ENCODE measurements at places on chromosomes 7 and 10.

DNA sequence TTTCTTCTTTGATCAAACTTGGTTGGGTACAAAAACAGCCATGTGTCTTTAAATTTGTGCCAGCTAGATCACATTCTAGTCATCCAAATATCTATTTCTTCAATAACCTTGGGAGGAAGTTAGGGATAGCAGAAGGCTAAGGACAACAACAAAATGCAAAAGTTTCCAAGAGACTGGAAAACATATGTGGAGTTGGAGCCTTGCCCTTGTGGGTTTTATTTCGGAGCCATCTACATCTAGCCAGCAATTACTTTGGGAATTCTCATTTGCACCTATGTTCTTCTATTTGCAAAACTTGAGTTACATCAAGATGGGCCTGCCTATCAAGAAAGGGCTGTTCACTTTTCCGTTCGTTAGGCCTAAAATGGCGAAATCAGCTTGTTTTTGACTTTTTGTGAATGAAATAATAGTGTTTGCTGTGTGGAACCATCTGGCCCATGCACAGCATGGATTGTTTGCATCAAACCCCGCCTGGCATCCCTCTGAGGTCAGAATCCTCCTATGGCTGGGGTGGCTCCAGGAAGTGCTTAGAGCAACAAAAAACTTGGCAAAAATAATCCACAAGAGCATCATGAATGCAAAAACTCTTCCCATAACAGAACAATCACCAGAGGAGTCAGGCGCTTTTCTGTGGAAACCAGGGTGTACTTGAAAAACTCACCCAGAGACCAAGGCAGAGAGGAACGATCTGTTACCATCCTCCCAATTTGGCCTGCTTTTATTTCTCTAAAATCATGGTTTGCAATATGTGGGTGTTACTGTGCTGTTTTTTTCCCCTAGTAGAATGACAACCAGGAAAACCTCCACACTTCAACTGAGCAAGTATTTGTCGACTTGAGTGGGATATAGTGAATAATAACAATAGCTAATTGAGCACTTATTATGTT lies 36.2 kb upstream of the XPNPEP1 start:
- no peak for DNase-seq

- DNase-seq: no peak
Measured at GRCh38 chr10:82213784-82214183, 338.8 kb downstream of the NRG3 start.

GRCh38 chr7:105759670-105760550 lies 116.5 kb downstream of the ATXN7L1 start:
- DNase-seq: no peak

GRCh38 chr10:17643339-17643754 lies 604 bp upstream of the STAM start:
- peak; percentile 15 for DNase-seq

DNA sequence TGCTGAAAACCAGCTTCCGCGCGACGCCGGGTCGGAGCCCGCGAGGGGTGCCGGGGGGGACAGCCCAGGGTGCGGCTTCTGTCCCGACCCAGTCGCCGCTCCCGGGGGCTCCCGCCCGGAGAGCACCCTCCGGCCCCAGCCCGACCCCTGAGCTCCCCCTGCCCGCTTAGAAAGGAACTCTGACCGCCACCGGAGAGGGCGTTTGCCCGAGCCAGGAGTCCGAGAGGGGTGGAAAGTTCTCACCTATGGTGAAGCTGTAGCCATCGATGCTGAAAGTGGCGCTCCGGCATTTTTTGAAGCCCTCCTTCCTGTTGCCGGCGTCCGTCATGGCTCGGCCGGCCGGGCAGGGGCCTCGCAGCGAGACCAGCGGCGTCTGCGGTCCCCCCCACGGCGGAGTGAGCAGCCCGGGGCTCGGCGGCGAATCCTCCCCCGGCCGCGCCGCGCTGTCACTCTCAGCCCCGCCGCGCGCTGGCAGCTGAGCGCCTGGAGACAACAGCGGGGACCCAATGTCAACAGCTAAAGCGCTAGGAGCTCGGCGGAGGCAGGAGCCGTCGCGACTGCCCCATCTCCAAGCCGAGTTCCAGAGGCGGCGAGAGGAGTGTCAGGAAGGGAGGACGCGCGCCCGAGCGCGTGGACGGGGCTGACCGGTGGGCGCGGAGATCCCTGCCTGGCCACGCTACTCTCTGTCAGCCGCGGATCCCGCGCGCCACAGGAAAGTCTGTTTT lies 191.6 kb downstream of the LSM5 start:
- DNase-seq: no peak

DNA sequence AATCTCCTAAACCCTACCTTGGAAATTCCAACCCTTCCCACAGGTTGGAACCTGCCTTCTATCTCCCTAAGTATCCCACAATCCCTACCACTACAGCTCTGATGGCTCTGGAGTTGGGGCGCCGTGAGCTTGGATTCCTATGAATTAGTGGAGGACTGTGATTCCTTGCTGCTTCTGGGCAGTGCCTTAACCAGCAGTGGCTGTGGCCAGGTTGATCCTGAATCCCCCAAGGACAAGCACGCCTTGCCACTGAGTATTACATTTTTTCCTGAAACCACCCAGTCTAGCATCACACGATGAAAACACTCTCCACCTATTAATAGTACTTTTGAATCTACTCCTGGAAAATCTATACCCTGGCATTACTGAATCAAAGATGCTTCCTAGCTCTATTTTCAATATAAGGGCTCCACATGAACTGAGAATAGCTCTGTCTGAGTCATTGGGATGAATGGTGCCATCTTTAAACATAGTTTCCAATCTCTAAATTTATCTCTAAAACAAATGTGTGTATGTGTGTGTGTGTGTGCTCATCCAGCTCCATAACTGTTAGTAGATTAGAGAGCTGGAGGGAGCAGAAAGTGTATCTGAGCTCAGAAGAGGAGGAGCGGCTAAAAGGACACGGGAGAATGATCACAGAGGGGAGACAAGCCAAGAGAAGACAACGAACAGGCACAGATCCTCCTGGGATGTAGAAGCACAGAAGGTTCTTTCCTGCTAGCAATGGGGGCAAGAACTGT lies 11.9 kb upstream of the INPP5F start:
- no peak for DNase-seq

- DNase-seq: no peak
Measured at GRCh38 chr10:76285012-76285411, 853.6 kb downstream of the LRMDA start.

DNA sequence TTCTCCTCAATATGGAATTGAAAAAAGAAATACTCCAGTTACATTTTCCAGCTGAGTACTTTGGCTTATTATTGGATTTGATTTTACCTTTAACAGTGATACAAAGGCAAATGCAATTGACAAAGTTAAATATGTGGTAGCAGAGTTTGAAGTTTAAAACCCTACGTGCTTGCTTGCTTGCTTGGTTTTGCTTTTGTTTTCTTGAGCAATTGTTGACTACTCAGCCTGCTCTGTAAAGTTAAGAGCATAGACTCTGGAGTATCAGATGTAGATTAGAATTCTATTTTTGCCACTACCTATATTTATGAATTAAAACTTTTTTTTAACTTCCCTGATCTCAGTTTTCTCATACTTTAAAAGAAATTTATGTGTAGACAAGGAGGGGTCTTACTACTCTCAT lies 51.4 kb downstream of the PCDH15 start:
- no peak for DNase-seq

DNA sequence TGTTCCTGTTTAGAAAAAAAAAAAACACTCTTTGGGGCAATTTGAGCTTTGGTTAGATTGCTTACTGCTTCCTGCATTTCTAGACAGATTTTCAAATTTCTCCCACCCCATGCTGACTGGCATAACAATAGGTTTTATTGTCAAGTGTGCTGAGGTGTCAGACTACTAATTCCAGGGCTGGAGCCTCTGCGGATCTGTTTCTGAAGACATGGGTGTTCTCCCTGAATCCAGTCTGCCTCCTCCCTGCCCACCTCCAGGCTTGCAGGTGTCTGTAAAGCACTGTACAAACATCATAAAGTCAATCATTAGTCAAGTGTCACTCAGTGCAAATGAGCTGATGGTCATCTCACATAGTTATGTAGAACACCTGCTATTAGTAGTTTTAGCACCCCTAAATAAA lies 292.4 kb downstream of the GATA3 start:
- no peak for DNase-seq

DNA sequence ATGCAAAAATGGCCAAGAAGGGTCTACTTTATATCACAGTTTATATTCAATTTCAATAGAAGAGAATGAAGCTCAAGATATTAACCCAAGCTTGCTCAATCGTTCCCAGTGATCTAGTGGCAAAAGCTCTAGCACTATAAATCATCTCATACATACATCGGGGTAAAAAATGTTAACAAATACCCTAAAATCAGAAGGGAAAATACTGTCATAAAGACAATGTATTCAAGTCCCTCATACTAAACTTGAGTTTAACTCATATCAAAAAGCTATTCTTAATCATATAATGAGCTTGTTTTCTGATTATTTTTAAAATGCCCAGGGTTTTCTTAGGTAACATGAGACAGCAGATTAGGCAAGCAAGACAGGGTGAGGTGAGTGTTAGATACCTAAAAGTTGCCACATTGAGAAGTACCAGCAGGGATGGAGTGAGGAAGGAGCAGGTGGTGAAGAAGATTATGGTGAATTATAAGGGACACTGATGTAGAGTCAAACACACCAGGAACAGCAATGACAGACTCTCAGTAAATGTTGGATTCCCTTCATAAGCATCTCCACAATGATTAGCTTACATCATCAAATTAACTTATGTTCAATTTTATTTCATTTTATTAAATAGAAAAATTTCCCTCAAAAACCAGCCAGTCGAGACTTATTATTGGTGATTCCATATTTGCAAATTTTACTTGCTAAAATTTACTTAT lies 46.2 kb downstream of the ELAPOR2 start:
- no peak for DNase-seq

DNA sequence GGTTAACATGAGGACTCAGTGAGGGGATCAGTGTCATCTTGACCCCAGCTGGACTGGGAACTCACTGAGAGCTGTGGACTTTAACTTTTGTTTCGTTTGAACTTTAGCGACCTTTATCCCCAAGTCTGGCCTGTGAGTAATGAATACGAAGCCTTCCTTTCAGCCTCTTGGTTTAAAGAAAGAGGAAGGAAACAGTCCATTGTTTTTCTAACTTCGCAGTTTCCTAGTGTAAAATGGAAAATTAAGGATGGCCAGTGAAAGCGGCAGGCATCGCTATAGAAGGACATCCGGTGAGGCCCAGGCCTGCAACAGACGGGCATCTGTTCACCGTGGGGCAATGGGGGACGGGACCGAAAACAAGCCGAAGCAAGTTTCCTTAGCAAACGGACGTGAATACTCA lies 44.1 kb upstream of the ADO start:
- DNase-seq: no peak

DNA sequence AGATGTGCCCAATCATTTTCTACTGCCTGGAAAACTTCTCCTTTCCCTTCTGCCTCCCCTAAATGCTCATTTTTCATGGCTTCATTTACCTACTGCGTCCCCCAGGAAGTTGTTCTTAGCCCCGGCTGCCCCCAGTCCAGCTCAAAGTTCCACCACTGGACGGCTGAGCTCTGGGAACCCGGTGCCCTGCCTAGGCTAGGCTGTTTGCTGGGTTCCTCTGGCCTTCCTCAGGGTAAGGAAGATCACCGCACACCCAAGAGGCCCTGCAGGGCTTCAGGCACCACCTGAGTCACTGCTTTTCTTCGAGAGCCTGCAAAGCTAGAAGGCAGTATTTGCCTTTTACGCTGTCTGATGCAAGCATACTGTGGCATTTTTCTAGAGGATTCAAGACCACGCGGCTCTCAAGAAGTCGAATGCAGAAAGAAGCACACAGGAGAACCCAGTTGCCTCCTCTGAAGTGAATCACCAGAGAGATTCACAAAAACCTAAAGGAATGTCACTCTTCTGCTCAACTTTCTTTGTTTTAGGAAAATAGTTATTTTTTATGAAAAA lies 46.7 kb upstream of the ZMIZ1 start:
- no peak for DNase-seq

- no peak for DNase-seq
Measured at GRCh38 chr10:101897633-101898032, 54.0 kb upstream of the KCNIP2 start.

DNA sequence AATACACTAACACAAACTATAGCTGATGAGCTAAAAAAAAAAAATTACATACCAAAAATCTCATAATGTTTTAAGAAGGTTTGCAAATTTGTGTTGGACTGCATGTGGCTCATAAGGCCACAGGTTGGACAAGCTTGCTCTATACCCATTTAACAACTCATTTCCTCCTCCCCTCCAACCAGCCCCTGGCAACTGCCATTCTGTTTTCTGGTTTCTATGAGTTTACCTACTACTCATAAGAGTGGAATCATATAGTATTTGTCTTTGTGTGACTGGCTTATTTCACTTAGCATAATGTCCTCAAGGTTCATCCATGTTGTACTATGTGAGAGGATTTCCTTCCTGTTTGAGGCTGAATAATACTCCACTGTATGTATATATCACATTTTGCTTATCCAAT lies 100.4 kb upstream of the ARHGAP21 start:
- no peak for DNase-seq

DNA sequence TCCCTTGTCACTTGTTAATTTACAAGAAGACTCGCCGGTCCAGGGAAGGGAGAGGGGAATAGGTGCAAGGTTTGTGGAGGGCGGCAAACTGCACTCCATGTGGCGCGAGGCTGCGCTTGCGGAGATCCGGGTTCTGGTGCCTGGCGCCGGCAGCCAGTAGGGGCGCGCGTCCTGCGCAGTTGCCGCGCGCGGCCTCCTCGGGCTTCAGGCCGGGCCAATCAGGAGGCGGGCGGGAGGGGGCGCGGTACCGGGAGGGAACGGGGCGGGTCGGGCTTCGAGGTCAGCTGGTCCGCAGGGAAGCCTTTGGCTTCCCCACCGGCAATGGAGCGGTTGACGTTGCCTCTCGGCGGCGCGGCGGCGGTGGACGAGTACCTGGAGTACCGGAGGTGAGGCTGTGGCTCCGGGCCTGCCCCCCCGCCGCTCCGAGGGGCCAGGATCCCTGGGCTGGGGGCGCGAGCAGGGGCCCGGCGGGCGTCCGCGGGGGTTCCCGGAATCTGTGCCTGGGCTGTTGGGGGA lies at the start of gene FAM221A:
Gene FAM221A (plus strand): TSS at position 302 of the 516 bp plus-strand sequence. CDS start 20 bp downstream, at position 322.
- DNase-seq: peak; percentile 82

DNA sequence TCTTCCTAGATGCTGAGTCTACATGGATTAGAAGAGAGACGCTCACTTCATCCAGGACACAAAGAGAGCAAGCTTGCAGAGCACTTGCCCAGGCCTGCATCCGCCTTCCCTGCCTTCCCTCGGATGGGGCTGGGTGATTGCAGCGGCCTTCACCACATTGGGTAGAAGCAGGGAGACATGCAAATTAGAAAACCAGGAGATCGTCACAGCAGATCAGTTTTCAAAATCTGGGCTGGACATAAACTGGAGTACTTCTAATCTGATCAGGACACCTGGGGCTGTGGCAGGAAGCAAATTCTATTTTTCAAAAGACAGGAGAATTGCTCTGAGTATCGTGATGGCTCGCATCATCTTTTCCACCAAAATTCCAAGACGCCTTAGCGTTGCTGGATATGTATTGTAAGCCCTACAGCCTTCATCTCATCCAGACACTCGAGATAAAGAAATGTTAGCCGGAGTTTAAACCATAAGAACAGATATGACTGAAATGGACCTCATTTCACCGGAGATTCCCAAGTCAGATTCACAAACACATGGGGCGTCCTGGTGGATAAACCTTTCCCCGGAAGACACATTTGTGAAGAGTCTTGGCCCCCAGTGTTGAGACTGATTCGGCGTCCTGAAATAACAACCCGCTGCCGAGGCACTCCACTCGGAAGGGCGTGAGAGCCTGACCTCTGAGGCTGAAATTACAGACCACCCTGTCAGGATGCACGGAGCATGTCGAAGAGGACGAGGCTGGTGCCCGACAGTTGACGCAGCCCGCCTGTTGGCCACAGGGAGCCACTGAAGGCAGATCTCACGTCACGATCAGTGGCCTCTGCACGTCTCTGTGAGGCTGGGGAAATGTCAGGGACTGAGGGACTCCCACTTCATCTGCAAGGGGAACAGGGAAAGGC lies 91.2 kb upstream of the PARD3 start:
- no peak for DNase-seq
